ENCODE measurements at places on chromosomes 1 and 21. TPM values are rescaled to one million over a fixed set of nuclear protein-coding genes. Genes with fewer than 3 reads are reported as not detected.

- no peak for DNase-seq
These were observed 243 bp downstream of the C1orf21 start for GRCh38 chr1:184387069-184387475.

BARHL2 gene
- total RNA-seq: not detected

- no peak for DNase-seq
These were observed 77.0 kb upstream of the CXADR start for GRCh38 chr21:17435565-17436543.

DNA sequence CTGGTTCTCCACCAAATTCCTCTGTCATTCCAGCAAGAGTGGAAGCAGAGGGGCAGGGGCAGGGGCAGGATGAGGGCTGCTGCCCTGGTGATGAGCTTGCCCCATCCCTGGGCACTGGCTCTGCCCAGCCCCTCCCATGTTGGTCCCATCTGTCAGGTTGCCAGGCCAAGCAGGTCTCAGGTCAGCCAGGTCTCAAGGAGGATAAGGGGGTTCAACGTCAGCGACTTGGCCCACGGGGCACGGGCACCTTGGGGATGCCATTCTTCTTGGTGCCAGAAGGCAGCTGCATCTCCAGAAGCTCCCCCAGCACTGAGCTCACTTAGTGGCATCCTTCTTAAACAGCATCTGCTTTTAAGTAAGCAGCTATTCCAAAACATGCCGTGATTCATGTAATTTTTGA is 133.1 kb downstream of the AJAP1 start:
- no peak for DNase-seq

DNA sequence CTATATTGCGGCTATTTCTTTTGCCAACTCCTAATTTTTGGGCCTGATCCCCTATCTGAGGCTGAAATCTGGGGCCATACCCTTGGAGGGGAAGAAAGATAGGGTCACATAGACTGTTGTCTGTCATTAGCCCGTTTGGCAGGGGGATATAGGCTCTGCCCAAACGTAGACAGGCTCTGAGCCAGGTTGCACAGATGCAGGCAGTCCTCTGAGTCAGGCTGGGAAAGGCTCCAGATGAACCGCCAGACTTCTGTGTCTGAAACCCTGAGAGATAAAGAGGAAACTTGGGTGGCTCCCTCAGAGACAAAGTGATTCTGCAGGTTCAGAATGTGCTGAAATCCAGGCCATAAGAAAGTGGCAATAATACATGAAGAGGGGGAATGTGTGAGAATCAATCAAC is 4.0 kb upstream of the CAP1 start:
- DNase-seq: peak; percentile 29

GRCh38 chr1:152111515-152111968 is 3.7 kb downstream of the TCHH start:
- no peak for DNase-seq

ALPL gene
- total RNA-seq: 14.7 TPM

DNA sequence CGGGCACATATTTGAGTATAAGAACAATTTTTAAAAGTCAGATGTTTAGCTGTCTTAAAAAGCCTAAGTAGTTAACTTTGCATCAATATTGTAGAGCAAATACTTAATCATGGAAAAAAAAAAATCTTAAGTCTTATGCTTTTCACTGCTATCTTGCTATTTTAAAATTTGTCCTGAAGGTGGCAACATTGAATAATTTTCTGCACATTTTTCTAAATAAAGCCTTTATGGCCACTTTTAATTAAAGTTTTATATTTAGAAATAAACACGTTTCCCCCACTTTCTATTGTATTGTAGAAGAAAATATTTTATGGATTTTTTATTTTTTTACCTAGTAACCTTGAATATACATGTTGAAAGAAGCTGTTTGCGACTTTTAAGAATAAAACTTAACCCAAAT is 198.8 kb downstream of the AMY1C start:
- DNase-seq: no peak

COL6A2 gene
- 583 TPM for total RNA-seq

DNA sequence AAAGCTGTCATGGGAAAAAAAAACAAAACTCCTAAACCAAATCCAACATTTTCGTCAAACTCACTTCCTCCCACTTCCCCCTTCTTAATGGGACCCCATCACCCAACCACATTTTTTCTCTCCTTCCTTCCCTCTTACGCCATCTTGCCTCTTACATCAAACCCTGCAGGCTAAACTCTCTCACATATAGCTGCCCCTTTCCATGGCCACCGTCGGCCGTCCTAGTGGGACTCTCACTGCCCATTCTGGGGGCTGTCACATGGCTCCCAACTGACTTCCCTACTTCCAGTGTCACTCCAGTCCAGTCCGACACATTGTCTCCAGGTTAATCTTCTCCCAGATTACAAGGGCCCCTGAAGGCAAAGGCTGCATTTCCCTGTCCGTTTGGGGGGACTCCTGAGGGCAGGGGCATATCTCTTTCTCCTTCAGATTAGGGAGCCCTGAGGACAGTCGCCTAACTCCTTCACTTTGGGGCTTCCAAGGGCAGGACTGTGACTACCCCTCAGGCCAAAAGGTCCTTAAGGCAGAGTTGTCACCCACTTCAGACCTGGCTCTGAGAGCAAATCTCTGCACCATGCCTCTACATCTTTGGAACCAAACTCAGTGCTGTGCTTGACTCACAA is 658 bp downstream of the UBXN11 start:
- DNase-seq: no peak

- DNase-seq: no peak
These were observed 40.2 kb upstream of the SLC35D1 start for GRCh38 chr1:67094191-67094590.

DNA sequence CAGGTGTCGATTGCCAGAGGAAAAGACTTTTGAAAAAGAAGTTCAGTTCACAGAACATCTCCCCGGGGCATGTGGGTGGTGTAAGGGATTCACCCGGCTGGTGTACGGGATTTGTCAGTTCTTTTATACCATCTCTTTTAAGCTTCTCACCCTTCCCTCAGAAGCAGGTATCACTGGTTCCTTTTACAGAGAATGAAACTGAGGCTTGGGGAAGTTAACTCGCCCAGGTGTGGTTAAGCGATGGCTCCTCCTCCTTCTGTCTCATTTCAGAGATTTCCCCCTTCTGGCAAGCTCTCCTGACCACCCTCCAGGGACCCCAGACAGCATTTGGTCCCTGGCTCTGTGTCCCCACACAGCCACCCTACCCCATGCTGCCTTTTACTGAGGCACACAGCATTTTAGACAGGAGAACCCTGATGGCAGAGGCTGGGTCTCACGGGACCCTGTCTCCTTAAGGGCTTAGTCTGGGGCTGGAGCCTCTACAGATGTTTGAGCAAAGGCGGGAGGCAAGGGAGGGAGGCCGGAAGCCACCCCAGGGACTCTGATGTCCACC is 2.8 kb upstream of the ECE1 start:
- no peak for DNase-seq

GRCh38 chr1:101136739-101137138 is 100.1 kb upstream of the S1PR1 start:
- DNase-seq: no peak

- DNase-seq: no peak
These were observed 2.5 kb upstream of the PLEKHM2 start for GRCh38 chr1:15681349-15682292.

CELA2B gene
- total RNA-seq: not detected

FNDC5 gene
- 3.0 TPM for total RNA-seq

CD84 gene
- total RNA-seq: 33.4 TPM

GRCh38 chr1:93758842-93759515 is 77.3 kb upstream of the BCAR3 start:
- no peak for DNase-seq

DNA sequence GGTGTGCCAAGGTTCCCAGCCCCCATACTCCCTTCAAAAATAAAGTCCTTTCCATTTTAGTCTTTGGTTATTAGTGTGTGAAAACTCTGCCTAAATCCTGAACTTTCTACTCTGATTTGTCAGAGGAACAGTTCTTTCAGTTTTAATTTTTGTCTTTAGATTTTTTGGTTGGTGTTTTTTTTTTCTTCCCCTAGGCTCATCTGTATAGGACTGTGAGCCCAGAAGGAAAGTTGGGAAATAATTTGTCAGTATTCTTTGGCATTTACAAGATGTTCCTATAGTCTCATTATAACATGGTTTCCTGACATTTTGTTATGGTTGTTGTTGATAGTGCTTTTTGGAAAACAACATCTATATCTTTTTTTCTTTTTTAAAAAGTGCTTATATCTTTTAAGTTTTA is 38.0 kb downstream of the LAMC1 start:
- DNase-seq: no peak

- no peak for DNase-seq
These were observed 11.4 kb upstream of the DNASE2B start for GRCh38 chr1:84386716-84387479.

FCRLA gene
- not detected for total RNA-seq

- DNase-seq: no peak
These were observed 569 bp upstream of the WARS2 start for GRCh38 chr1:119141020-119141424.

DNA sequence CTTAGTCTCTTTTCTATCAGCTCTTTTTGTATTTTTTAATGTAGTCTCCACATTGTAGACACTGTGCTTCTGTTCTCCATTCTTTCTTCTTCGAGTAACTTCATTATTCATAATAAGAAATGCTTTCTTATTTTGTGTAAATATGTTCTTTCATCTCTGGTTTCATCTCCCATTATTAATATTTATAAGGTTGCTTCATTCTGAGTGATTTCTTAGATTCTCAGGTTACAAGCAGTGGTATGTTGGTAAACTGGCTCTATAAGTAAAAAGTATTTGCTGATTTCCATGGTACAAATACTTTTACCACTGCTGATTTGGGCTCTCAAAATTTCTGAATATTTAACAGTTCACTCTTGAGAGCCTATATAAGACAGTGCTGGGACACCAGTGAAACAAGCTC is 81.3 kb downstream of the CDC14A start:
- no peak for DNase-seq

DNA sequence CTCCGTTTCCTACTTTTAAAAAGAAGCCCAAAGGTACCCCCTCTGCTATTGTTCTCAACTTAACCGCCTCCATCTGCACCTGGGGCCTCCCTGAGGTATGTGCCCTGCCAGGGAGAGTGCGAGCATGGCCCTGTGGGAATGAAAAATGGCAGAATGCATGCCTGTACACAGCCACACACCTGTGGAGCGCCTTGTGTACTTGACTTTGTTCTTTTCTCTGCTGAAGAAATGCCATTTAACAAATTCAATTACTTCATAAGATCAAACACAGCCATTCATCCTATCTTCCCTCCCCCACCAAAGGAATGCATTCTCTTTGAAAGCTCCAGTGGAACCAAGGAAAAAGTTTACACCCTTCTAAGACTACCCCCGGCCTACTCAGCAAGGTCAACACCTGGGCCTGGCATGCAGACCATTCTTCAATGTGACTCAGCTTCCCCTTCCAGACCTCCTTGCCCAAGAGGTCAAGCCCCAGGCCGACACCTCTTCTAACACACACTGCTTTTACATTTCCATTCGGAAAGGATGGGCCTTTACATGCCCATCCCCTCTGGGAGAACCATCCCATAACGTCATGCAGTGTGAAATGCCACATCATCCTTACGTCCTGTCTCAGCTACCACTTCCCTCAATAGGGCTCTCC is 123.7 kb downstream of the SMYD2 start:
- DNase-seq: no peak

DNA sequence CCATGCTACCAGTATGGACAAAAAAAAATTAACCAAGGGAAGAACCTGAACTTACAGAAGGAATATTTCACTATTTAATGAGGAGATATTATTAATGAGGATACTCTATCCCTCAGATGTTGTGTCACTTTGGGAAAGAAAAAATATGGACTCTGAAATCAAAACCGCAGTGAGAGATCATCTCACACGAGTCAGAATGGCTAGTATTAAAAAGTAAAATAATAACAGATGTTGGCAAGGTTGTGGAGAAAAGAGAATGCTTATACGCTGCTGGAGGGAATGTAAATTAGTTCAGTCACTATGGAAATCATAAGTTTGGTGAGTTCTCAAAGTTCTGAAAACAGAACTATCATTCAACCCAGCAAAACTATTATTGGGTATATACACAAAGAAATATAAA is 30.9 kb downstream of the TNFSF4 start:
- DNase-seq: no peak

MYOG gene
- not detected for total RNA-seq

GRCh38 chr21:42161956-42162681 is 56.8 kb upstream of the ABCG1 start:
- DNase-seq: no peak

IGSF5 gene
- total RNA-seq: not detected

GRCh38 chr21:37532868-37533780 is 166.6 kb downstream of the DYRK1A start:
- DNase-seq: no peak

DNA sequence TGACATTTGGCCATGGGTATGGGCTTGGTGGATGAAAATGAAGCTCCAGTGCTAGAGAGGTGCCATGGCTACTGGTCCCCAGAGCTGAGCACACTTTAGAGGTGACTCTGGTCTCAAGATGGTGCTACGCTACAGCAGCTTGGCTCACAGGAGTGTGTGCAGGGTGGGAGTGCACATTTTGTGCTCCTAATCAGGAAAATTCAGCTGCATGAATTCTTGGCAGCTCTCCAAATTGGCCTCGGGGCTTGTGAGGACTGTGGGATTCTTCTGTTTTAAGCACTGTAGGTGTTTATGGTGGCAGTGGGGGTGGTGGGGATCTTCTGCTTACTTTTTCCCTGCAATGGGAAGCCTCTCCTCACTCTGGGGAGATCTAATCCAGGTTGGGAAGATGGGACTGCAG is 17.3 kb upstream of the TIPRL start:
- no peak for DNase-seq

GRCh38 chr1:114428083-114428754 is 82.8 kb downstream of the TRIM33 start:
- no peak for DNase-seq

SV2A gene
- total RNA-seq: 1.3 TPM

DNA sequence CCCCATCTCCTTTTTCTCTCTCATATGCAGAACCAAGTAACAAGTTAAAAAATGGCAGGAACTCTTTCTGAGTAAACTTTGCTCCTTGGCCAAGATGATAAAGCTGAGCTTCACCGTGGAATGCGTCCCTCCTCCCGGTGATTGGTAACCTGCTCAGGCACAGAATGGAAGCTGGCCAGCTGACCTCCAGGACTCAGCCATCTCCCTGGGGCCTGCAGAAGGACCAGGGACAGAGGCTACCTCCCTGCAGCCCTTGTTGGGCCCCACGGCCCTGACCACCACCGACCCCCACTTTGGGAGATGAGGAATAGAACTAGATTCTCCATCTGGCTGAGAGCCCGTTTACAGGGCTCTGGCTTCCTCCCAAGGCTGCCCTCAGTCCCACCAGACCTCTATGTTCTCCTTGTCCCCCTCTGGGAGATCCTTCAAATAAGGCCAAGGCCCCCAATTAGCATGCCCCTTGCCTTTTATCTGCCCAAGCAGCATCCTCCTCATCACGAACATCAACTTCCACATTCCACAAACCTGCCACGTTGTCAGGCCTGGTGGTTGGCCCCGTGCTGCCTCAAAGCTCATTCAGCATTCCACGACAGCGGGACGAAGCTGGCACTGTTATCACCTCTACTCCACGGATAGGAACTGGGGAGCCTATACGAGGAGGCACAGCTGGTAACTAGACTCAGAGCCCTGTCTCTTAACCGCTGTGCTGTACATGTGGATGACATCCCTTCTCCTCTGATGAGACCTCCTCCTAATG is 74.2 kb downstream of the CD34 start:
- no peak for DNase-seq

LYPD8 gene
- total RNA-seq: not detected

GRCh38 chr1:158019171-158019868 is 25.9 kb downstream of the KIRREL1 start:
- DNase-seq: no peak

GBP4 gene
- 5.6 TPM for total RNA-seq

Data from omental fat pad (tissue), 4 donors.